ENCODE measurements at places on chromosomes 2 and 18.

DNA sequence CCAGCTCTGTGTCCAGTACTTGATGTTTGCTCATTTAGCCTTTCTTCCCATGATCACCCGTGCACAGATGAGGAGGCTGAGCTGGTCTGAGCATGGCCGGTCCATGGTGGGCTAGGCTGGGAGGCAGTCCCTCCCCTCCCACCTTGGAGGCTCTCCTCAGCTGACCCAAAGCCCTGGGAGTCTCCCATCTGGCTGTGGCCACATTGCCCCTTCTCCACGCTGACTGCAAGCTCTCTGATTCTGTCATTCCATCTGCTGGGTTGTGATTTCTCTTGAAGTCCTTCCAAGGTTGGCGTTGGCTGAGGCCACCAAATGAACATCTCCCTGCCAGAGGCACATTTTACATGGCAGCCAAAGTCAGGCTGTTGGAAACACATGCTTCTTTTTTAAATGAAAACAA lies 44.0 kb downstream of the ACKR3 start:
- DNase-seq = no peak

- DNase-seq = no peak
Measured at GRCh38 chr2:106816974-106817373, 69.0 kb downstream of the ST6GAL2 start.

DNA sequence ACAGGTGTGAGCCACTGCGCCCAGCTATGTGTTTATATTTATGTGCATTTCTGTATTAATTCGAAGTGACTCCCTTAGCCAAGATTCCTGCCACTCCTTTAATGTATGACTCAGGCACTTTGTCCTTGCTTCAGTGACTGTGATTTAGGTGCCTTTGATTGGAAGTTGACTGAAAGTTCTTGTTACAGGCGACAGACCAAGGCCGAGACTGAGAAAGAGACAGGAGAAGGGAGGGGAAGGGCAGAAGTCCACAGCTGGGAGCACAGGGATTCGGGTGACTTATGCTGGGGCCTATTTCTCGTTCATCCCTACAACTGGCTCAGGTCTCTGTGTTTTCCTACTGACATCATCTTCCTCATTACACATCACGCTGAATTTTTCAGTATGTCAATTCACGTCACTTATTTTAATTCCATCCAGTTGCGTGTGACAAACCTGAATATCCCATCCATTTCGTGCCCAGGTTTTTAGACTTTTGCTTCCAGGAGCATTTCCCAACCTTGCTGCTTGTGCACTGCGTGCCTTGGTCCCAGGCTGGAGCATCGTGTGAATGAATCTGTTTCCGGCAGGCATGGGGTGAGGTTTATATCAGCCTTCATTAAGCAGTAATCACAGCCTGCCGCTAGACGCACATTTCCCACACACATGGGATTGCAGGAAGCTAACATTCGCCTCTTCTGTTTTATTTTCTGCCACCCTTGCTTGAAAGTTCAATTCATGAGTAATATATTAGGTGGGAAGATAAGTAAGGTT lies 42.4 kb downstream of the TMEM18 start:
- no peak for DNase-seq

DNA sequence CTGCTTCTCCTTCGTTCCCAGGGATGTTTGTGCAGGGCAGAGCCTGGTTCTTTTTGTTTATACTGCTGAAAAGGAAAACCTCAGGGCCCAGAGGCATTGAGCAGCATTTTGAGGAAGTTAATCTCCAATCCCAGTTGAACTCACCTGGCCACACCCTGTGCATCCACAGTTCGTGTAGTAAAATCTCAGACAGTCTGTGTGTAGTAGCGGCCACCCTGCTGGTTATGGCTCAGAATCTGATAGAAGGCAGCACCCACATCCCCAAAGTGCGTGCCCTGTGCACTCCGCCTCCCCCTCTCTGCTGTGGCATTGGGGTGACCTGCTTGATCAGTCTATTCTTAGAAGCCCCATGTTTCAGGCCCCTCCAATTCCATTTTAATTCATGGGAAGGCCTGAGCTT lies 10.9 kb downstream of the TRIB2 start:
- no peak for DNase-seq

DNA sequence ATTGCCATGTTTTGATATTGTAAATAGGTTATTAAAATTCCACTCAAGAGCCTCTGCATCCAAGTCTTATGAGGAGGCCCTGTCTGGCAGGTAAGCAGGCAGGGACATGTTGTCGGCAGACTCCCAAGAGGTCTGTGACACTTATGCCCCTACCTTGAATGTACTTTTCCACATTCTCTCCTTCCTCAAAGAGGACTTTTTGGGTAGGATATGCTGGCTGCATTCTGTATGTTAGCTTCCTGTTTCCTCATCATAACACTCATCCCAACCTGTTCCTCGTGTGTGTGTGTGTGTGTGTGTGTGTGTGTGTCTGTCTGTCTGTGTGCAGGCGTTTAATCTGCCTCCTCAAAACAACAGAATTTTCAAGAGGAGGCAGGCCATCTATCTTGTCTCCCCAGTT lies 75.3 kb downstream of the USP40 start:
- no peak for DNase-seq

GRCh38 chr2:12705230-12705629 lies 11.5 kb upstream of the TRIB2 start:
- no peak for DNase-seq

DNA sequence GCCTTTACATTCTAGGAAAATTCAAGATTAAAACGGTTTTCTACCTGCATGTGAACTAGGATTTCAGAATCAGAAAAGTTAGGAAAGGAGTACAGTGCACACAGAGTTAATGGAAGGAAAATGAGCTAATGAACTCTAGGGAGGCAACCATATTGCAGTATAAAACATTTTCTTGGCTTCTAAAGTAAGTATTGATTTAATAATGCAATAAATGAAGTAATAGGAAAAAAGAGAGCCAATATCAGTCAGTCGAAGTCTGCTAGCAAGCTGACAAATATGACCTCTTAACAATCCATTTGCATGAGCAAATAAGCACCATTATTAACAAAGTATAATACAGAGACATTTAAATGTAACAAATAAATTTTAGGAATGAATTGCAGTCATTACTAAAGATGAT lies 80.2 kb upstream of the COL3A1 start:
- no peak for DNase-seq

- DNase-seq = no peak
Measured at GRCh38 chr18:79208906-79209305, 139.7 kb downstream of the ATP9B start.

GRCh38 chr2:119782308-119783027 lies 22.7 kb downstream of the PTPN4 start:
- no peak for DNase-seq

- DNase-seq = no peak
Measured at GRCh38 chr2:132896073-132896472, 226.1 kb upstream of the LYPD1 start.

DNA sequence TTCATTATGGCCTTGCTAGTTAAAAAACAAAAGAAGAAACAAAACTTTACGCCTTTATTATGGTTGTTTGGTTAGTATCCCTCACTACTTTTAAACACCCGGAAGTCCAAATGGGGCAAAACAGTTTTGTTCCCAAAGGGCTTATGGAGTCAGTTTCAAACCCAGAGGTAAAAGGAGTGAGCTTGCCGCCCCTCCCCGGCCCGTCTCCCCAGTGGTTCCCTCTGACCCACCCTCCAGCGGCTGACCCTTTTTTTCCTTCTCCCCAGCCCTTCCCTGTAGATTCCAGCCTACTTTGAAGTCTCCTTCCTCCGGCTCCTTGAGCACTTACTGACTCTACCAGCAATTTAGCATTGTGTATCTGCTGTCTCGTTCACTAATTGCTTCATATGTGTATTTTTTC lies 209.2 kb downstream of the ICOS start:
- DNase-seq = no peak

DNA sequence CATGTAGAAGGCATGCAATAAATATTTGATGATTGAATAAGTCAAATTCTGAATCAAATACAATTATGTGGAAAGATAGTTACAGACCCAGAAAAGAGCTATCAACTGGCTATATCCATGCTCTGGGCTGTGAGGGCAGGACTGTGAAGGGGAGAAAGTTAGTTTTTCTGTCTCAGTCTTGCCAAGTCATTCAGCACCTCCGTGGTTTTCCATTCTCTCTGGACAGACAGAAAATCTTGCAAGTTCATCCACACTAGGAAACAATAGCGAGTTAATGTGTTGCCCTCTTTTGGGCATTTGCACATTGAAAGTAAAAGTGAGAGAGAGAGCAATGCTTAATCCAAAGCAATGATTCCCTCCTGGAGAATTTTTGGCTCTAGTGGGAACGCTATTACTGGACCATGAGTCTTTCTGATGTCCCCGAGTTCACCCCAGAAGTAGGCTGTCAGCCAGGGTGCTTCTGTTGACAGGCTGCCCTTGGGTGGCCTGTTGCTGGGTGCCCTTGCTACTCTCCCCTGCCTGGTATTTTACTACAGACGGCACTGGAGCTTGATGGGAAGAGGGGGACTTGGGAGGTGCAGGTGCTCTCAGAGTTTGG lies 238.3 kb downstream of the LOXHD1 start:
- DNase-seq = no peak

DNA sequence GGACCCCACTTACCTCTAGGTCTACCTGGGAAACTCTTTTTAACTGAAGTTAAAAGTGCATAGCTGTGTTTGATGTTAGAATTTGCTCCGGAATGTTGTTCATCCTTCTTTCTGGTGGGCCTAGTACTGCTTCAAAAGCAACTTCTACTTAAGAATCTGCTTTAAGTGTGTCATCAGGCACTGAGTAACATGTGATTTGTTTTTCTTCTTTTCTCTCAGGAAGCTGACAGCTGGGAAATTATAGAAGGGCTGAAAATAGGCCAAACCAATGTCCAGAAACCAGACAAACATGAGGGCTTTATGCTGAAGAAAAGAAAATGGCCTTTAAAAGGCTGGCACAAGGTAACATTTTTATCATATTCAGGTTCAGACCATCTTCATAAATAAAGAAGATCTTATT lies 122.9 kb downstream of the PRKRA start:
- no peak for DNase-seq

- peak; percentile 92 for DNase-seq
Measured at GRCh38 chr18:9827793-9828505, 57.8 kb upstream of the TXNDC2 start.

GRCh38 chr2:240560084-240560479 lies at the start of gene DUSP28:
Gene DUSP28 (plus strand): TSS chr2:240560357. CDS start chr2:240560685, 328 bp downstream.
- DNase-seq = no peak

DNA sequence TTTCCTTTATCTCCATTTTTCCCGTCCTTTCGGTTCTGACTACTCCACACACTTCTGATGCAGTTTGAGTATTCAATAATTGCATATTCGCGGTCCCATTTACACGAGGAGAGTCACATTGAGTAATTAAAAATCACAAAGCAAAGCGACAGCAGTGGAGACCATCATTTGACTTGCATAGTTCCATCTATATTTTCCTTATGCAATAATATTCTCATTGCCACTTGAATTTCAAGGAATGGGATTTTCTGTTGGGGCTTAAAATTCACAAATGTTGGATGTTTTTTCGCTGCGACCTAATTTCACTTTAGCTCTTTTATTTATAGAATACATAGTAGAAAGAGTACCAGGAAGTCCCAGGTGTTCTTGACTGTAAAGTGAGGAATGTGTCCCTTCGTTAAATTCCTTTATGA lies 186.8 kb downstream of the ZEB2 start:
- DNase-seq = no peak

GRCh38 chr2:134314681-134315368 lies 61.0 kb downstream of the MGAT5 start:
- no peak for DNase-seq

DNA sequence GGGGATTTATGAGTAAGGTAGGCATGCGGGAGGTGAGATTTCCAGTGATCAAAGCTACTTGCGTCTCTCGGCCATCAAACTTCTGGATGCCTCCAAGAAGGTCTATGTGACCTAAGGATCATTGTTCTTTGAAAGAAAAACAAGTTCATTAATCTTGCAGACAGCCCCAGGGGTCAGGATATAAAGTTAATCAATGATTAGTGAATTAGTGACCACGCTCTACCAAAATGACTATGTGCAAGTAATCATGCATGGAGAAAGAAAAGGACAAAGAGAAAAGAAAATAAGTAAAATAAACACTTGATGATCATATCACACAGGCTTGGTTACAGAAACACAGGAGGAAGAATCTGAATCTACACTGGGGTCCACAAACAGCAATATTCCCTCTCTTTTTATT lies 42.5 kb upstream of the BCL11A start:
- DNase-seq = no peak

DNA sequence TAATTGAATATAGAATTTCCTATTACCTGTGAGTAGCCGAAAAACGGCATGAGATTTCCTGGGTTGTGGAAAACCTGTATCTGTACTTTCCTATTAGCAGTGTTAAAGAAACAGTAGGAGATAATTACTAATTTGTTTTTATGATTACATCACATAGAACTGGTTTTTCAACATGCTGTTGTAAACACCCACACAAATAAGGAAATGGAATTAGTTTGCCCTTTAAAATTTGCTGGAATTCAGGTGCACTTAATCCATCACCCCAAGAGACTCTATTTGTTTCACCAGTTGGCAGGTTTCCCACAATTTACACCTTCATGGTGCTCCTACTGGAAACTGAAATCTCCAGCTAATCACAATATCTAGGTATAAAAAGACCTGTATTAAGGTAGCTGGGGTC lies 274.1 kb upstream of the SLC8A1 start:
- DNase-seq = no peak

DNA sequence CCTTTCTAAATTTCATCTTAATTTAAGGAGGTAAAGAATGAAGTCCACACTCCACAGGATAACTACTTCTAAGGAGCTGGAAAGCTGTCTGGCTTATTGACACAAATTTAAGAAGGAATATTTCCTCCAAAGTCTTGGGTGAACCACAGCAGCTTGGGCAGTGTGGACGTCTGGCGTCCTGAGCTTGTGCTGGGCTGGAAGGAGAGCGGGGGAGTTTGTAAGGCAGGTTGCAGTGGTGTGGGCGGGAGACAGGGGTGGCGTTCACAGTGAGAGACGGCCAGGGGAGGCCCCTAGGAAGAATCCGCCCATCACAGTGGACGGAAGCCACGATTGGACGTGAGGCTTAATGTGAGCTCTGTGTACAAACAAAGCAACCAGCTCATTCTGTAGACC lies 25.7 kb downstream of the ADI1 start:
- DNase-seq = no peak

DNA sequence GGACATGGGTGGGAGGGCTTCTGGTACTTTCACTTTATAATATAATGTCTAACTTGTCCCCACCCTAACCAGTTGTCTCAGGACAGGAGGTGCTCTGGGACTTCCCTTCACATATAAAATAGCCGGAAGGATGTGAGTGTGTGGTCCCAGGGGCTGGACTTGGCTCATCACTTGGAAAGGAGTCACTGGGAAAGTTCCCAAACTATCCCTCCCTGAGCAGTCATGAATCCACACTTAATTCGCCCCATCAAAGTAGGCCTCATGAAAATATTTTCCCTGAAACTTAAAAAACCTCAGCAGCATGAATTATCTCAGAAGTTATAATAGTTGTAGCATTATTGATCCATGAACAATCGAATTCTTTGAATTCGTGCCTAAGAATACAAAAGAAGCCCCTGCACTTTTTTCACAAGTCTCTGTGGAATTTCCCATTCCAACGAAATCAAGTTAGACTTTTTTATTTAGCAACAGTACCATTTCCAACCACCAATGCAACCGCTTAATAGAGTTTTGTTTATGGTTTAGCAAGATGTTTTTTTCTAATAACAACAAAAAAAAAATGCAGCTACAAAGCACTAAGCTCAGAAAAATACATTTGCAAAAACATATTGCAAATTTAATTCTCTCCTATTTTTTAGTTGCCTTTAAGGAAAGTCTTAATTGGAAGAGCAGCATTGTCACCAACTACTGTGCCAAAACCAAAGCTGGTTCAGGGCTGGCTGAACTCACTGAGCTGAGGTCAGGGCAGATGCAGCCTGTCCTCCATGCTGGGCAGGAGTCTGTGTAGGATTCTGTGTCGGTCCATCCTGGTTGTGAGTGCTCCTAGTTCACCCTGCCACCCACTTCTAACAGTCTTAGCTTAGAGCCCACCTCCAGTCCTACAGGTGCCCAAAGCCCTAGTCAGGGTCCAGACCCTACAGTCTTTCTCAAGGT lies 68.8 kb upstream of the SPTBN1 start:
- no peak for DNase-seq

Measured in SIG-M5 (cell line).